ENCODE measurements at places on chromosomes 4 and X. TPM values are rescaled to one million over a fixed set of nuclear protein-coding genes. Genes with fewer than 3 reads are reported as not detected.

- DNase-seq, result peak; percentile 68
- no peak overlapping the region for H3K4me3 ChIP-seq
- no peak overlapping the region for H3K27ac ChIP-seq
These were observed 8.4 kb upstream of the OPN1LW start for GRCh38 chrX:154135458-154136229.

DNA sequence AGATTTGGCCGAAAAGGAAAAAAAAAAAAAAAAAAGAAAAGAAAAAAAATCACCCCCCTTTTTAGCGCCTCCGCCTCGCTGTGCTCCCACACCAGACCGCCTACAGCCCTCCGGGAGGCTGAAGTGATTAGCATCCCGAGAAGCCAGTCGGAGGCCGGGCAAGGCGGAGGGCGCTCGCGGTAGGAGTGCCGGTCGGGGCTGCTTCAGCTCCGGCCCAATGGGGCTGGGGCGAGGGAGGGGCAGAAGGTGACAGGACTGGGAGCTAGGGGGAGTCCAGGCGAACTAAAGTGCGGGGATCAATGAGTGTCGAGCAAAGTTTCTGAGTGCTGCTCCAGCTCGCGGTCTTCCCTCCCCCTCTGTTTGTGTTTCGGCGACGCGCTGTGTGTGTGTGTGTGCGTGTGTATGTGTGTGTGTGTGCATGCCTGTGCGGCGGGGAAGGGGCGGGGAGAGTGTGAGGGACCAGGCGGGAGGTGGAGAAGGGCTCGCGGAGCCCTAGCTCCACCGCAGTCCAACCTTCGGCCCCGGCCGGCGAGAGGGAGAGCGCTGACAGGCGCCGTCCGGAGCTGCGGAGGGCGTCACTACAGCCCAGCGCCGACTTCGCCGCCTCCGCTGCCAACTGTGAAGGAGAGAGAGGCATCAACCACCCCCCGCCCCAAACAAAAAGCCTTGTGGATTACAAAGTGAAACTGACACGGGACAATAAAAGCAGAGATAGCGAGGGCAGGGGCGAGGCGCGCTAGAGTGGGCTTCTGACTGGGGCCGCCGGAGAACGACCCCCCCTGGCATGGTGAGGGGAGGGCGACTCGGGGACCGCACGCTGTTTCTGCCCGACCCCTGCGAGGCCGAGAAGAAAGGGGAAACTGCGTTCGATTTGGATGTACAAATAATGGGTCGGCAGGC, at the start of gene FAT4:
TSS of gene FAT4 (plus strand) at position 280 of the 900 bp plus-strand sequence. CDS start 1,457 bp downstream, outside the sequence.
- H3K36me3 ChIP-seq, result no peaks in the 10 kb centered on the region
- peak within 1 kb of the TSS; percentile 93 for H3K4me3 ChIP-seq
- H3K27ac ChIP-seq, result peak within 1 kb of the TSS; percentile 63

DNA sequence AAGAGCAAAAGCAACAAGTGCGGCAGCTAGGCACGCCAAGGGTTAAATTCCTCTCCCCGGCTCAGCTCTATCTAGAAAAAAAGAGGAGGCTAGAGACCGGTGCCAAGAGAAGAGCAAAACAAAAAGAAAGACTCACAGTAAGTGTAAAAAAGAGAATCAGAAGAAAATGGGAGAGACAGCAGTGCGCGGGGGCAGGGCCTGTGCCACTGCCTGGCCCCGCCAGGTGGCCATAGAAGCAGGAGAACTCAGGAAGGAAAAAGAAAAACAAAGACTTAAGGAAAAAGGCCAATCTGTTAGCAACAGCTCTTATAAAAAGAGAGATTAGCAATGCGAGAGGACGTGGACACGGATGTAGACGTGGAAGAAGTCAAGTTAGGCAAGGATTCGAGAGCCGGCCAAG, 3.2 kb downstream of the ACOX3 start:
- H3K4me3 ChIP-seq, result no peak overlapping the region
- H3K27me3 ChIP-seq, result no peaks in the 10 kb centered on the region
- no peak overlapping the region for H3K27ac ChIP-seq
- peaks cover 24% of the 10 kb centered on the region for H3K4me1 ChIP-seq

- peaks cover 8% of the 10 kb centered on the region for H3K4me1 ChIP-seq
- peak; percentile 97 for DNase-seq
- peak overlapping the region; percentile 88 for H3K4me3 ChIP-seq
- H3K27ac ChIP-seq, result peak overlapping the region; percentile 84
- H3K27me3 ChIP-seq, result no peaks in the 10 kb centered on the region
- H3K36me3 ChIP-seq, result no peaks in the 10 kb centered on the region
These were observed 5.1 kb upstream of the PLCXD1 start for GRCh38 chrX:275967-276580.

The SULT1B1 gene
- total RNA-seq, result not detected

GRCh38 chrX:105297041-105297440, 76.5 kb upstream of the TEX13A start:
- no peaks in the 10 kb centered on the region for H3K4me1 ChIP-seq
- H3K36me3 ChIP-seq, result no peaks in the 10 kb centered on the region
- no peak overlapping the region for H3K27ac ChIP-seq

DNA sequence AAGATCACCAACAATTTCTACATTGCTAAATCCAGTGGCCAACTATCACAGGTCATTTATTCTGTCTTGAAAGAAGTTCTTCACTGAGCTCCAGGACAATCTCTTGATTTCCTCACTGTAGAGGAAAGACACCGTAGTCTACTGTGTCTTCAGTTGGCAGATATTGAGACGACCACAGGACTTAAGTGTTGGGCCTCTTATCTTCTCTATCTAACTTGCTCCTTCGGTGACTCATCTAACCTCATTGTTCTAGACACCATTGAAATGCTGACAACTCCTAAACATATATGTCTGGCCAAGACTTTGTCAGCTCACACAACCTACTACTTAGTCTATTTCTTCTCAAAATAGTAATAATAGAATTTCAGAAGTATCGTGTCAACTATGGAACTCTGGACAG, 425.8 kb downstream of the ARAP2 start:
- no peaks in the 10 kb centered on the region for H3K4me1 ChIP-seq
- no peaks in the 10 kb centered on the region for H3K36me3 ChIP-seq
- H3K27ac ChIP-seq, result no peak overlapping the region
- H3K4me3 ChIP-seq, result no peak overlapping the region
- no peak for DNase-seq

- H3K27ac ChIP-seq, result no peak overlapping the region
- H3K27me3 ChIP-seq, result no peaks in the 10 kb centered on the region
- H3K36me3 ChIP-seq, result no peaks in the 10 kb centered on the region
- no peak overlapping the region for H3K4me3 ChIP-seq
- H3K4me1 ChIP-seq, result no peaks in the 10 kb centered on the region
- DNase-seq, result no peak
These were observed 64.7 kb downstream of the SMAD1 start for GRCh38 chr4:145546175-145546915.

DNA sequence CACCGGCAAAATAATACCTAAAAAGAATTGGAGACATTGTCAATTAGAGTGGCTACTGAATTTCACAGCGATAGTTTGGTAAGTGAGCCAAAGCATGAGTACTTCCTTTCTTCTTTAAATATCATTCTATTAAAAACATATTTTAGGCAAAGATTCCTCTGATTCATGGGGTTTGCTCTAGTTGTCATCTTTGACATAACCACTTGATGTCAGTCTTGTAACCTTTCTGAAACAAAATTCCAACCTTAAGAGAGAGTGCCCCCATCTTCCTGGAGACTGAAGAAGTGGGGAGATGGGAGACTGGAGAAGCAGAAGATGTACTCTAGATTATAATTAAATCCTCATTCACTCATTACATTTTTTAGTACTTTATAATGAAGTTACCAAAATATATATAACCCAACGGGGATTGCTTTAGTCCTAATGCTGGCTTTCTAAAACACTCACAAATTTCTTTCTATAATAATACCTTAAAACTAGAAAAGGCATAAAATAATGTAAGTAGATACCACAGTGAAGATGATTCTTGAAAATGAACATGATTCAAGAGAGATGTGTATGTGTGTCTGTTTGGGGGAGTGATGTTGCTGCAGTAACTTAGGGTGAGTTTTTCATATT, 96.4 kb downstream of the EMCN start:
- no peaks in the 10 kb centered on the region for H3K27me3 ChIP-seq
- no peak overlapping the region for H3K4me3 ChIP-seq
- H3K27ac ChIP-seq, result no peak overlapping the region
- no peak for DNase-seq
- no peaks in the 10 kb centered on the region for H3K36me3 ChIP-seq

The GDPD2 gene
- total RNA-seq, result not detected

GRCh38 chr4:104879367-104879766, 267.3 kb upstream of the TET2 start:
- H3K4me3 ChIP-seq, result no peak overlapping the region
- no peak overlapping the region for H3K27ac ChIP-seq
- H3K27me3 ChIP-seq, result no peaks in the 10 kb centered on the region
- peak; percentile 3 for DNase-seq

The BRCC3 gene
- 10.1 TPM for total RNA-seq

DNA sequence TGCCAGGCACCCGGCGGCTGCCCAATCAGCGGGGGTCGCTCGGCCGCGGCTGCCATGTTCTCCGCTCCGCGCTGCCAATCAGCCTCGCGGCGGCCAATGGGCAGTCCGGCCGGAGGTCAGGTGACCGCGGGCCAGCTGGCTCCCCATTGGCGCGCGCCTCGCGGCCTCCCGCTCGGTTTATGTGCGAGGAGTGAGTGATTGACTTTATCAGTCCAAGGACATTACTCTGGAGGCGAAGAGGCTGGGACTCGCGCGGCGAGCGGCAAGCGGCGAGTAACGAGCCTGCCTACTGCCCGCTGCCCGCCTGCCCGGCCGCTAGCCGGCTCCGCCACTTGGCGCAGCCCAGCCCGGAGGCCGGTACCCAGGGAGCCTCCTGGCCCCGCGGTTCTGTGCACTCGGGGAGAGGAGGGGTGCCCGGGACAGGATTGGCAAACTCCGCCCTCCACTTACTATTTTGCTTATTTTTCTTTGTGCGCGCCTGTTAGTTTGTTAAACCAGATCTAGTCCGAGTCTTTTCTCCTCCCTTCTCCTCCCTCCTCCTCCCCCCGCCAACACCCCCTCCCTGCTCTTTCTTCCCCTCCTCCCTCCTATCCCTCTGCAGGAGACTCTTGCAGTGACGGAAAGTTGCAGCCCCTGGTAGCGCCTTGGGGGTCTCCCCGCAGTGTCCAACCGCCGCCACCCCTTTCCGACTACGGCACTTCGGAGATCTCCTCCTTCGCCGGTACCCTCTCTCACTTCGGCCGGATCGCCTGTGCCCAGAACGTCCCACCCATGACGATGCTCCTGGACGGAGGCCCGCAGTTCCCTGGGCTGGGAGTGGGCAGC, at the start of gene ZIC3:
TSS of gene ZIC3 (plus strand) at position 207 of the 825 bp plus-strand sequence. CDS start at position 772, 565 bp downstream.
- H3K27me3 ChIP-seq, result peaks cover 21% of the 10 kb centered on the region
- H3K4me3 ChIP-seq, result peak within 1 kb of the TSS; percentile 25
- H3K4me1 ChIP-seq, result no peaks in the 10 kb centered on the region

The BCORL1 gene
- total RNA-seq, result 1.4 TPM

- H3K4me3 ChIP-seq, result no peak overlapping the region
- H3K27me3 ChIP-seq, result no peaks in the 10 kb centered on the region
- no peak overlapping the region for H3K27ac ChIP-seq
These were observed 435.7 kb upstream of the FMR1 start for GRCh38 chrX:147476008-147476407.

Measured in osteoblast (primary cell).